ENCODE measurements at places on chromosomes 1 and 21. TPM values are rescaled to one million over a fixed set of nuclear protein-coding genes. Genes with fewer than 3 reads are reported as not detected.

The AGT gene
- 0.06 TPM for total RNA-seq

The RIPK4 gene
- 14.0 TPM for total RNA-seq

The FAAP20 gene
- total RNA-seq = 35.5 TPM

The NPHS2 gene
- not detected for total RNA-seq

The AURKAIP1 gene
- total RNA-seq = 183 TPM

The LRRC38 gene
- total RNA-seq = not detected

The MX1 gene
- total RNA-seq = 2.1 TPM

The ANKRD45 gene
- total RNA-seq = 0.15 TPM

The C1orf216 gene
- total RNA-seq = 13.8 TPM

The OR2M3 gene
- not detected for total RNA-seq

The MROH9 gene
- total RNA-seq = not detected

The TFAP2E gene
- 0.56 TPM for total RNA-seq

The TNFRSF9 gene
- total RNA-seq = 3.4 TPM

The AKR7A3 gene
- total RNA-seq = 0.16 TPM

The EDN2 gene
- total RNA-seq = 3.3 TPM

The NBPF15 gene
- total RNA-seq = 20.8 TPM

The HAPLN2 gene
- total RNA-seq = not detected

The C1orf141 gene
- not detected for total RNA-seq

The XCL1 gene
- total RNA-seq = not detected

The CLCA1 gene
- total RNA-seq = not detected

The KIAA0040 gene
- 0.47 TPM for total RNA-seq

The PLPP3 gene
- total RNA-seq = 32.8 TPM

The IL22RA1 gene
- total RNA-seq = 4.7 TPM

The SLAMF9 gene
- 0.22 TPM for total RNA-seq

The ZNF683 gene
- total RNA-seq = not detected

The RIMKLA gene
- total RNA-seq = 0.70 TPM

The FAM72D gene
- total RNA-seq = 6.1 TPM

The LRRC3 gene
- 1.9 TPM for total RNA-seq

The HPCAL4 gene
- 0.24 TPM for total RNA-seq

The TRNP1 gene
- total RNA-seq = 183 TPM

The PCAT6 gene
- total RNA-seq = 2.5 TPM

The GJA9 gene
- not detected for total RNA-seq

The RASSF5 gene
- 1.4 TPM for total RNA-seq

The LAMC2 gene
- 29.6 TPM for total RNA-seq

The BARHL2 gene
- not detected for total RNA-seq

The PHLDA3 gene
- total RNA-seq = 163 TPM

The HES3 gene
- total RNA-seq = not detected

The DPYD gene
- total RNA-seq = 1.7 TPM

Data from A549 treated with CpdA at 1 μM for 4 hours (cell line).